T-cell (primary cell): ENCODE measurements at places on chromosomes 4 and X.

DNA sequence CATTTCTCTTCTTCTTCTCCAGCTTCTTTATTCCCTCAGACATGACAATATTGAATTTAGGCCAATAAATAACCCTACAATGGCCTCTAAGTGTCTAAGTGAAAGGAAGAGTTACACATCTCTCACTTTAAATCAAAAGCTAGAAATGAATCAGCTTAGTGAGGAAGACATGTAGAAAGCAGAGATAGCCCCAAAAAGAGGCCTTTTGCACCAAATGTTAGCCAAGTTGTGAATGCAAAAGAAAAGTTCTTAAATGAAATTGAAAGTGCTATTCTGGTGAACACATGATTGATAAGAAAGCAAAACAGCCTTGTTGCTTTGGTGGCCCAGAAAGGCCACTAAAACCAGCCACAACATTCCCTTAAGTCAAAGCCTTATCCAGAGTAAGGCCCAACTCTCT lies 146.2 kb upstream of the HHIP start:
- no peak for DNase-seq

DNA sequence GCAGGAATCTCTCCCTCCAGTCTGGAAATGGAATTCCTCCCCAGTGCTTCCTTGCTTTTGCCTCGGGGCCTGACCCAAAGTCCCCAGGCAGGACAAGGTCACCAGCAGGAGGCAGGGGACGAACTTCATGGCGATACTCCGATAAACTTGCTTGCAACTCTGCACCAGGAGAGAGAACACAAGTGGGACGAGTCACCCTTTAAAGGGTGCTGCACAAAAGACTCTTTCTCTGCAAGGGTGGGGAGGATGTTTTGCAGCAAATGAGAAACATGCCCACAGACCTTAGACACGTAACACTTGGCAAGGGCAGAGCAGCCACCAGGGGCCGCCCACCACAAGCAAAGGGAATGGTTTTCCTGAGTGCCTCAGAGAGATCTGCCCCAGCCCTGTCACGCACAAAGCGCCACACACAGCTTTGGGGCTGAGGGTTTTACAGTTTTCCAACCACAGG lies at the start of gene FGFBP2:
Gene FGFBP2, minus strand, starts transcription at position 175 of the 451 bp plus-strand sequence. Its CDS starts 46 bp downstream, at position 129.
- peak; percentile 69 for DNase-seq

- DNase-seq: peak; percentile 92
These were observed at the start of gene HADH for GRCh38 chr4:107989537-107990386. Gene HADH, plus strand, starts transcription at chr4:107989889. Its CDS starts 44 bp downstream, at chr4:107989933.

GRCh38 chr4:98659741-98660462 lies 1.5 kb upstream of the TSPAN5 start:
- DNase-seq: no peak

DNA sequence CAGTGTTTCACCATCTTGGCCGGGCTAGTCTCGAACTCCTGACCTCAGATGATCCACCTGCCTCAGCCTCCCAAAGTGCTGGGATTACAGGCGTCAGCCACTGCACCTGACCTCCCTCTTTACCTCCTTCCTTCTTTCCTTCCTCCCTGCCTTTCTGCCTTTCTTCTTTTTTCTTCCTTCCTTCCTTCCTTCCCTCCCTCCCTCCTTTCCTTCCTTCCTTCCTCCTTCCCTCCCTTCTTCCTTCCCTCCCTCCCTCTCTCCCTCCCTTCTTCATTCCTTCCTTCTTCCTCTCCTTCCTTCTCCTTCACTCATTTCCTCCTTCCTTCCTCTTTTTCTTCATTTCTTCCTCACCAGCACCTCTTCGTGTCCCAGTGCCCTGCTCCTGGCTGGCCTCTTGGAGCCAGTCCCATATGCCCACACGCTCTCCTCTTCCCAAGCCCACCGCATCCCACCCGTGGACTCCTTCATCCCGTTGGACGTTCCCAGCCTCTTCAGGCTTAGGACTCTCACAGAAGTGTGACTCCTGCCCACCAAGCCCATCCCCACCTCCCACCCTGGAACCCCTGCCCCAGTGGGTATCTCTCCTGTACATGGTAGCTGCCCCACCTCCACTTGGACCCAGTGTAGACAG lies 22.6 kb downstream of the CSF2RA start:
- DNase-seq: no peak

- DNase-seq: no peak
These were observed 665 bp downstream of the PSMD10 start for GRCh38 chrX:108090491-108091263.

DNA sequence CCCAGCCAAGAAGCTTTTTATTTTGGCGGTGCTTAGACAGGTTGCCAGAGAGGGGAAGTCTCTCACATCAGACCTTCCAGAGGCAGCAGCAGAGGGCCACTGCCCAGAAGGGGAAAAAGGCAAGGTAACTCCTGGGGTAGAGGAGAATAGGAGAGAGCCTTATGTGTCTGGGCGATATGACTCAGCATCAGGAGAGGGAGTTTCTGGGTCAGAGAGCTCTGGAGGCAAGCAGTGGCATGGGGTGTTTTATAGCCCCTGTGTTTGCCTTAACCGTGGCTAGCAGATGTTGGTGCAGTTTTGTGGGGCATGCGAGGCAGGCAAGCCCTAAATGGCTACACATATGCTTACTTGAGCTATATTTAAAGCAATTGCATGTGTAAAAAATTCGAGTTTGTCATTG lies 8.3 kb upstream of the ZXDB start:
- DNase-seq: no peak

- no peak for DNase-seq
These were observed 124.2 kb downstream of the C4orf51 start for GRCh38 chr4:145804116-145804515.

DNA sequence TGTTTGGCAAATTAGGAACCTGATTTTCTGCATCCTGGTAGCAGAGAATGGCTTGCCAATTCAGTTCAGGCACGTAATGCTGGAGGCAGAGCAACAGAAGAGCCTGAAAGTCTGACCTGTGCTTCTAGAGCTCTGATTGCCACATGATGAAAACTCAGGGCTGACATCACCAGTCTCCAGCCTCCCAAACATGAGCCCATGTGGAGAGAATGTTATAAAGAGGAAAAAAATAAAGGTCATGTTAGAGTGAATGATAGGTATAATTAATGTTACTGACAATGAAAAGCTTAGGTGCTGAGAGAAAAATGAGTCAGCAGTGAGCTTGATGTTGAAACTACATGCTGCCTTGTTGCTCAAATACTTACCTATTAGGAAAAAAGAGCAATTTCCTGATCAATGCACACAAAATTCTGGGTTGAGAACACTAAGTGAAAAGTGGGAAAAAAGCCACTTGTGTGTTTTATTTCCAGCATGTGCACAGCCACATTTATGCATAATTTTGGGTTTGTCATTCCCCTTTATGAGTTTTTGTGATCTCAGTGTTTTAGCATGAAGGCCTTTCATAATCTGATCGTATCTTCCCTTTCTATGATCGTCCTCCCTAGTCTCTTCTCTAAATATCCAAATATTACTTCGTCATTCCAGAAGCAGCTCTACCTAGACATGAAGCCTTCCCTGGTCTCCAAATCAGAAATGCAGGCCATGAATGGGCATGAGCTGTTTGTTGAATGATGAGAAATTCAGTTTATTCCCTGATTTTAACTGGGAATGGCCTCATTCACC lies 113.3 kb upstream of the CPEB2 start:
- DNase-seq: no peak

- no peak for DNase-seq
These were observed 70.5 kb downstream of the SLC9A6 start for GRCh38 chrX:136055651-136056221.

DNA sequence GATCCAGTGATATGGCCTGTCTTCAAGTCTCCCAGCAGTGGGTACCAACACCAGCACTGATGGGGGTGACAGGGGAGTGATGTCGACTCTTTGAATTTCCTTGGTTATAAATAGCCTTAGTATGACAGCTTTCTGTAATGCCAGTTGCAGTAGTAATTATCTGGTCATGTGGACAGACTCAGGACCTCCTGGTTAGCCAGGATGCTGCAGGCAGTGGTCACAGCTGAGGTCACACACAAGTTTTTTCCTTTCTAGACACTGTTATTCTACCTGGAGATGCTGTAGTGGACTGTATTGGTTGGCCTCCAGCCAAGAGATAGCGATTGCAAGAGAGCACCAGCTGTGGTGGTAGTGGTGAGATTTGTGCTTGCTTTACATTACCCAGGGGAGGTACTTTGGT lies 63.6 kb downstream of the UPRT start:
- DNase-seq: no peak

GRCh38 chr4:133484287-133484686 lies 335.2 kb downstream of the PCDH10 start:
- no peak for DNase-seq

DNA sequence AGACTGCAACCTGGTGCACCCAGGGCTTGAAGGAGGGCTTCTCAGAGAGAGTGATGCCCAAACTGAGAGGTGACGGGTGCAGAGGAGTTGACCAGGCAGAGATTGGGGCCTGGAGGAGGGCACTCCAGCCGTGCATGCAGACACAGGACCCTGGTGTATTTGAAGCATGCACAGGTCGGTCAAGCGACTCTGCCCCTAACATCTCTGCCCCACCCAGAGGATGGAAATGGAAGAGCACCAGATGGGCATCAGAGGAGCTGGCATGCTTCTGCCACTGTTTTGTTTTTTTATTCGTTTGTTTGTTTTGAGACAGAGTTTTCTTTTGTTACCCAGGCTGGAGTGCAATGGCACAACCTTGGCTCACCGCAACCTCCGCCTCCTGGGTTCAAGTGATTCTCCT lies 320.9 kb downstream of the EVC2 start:
- no peak for DNase-seq
